ENCODE measurements at places on chromosomes 7 and 10.

DNA sequence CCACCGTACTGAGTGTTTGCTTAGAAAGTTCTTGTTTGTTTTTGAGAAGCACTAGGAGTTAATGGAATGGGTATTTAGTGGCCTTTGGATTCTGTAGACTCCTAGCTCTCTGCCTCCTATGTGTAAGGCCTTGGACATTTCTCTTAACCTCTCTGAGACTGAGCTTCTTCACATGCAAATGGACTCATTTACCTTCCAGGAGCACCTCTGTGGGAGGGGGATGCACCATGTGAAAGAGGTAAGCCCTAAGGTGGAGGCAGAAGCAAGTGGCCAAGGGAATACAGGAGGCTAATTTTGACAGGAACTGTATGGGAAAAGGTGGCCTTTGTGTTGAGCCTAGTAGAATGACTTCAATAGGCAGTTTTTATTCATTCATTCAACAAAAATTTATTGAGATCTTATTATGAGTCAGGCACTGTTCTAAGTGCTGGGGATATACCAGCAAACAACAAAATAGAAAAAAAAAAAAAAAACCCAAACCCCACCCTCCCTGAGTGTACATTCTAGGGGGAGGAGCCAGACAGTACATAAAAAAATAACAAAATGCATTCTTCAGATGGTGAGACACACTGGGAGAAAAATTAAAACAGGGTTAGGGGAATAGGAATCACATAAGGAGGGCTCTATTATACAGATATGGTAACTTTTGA is 9.2 kb upstream of the EPHA1 start:
- no peak for DNase-seq

DNA sequence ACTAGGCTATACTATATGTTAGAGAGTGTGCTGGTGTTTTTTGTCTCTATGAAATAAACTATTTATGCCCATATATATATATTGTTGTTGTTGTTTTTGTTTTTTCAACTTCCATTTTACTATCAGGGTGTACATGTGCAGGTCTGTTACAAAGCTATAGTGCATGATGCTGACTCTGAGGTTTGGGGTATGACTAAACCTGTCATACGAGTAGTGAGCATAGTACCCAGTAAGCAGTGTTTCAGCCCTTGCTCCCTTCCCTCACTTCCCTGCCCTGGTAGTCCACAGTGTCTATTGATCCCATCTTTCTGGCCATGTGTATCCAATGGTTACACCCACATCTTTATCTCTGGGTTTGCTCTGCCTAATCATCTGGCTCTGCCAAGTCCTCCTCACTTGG is 101.8 kb downstream of the FAS start:
- no peak for DNase-seq

- DNase-seq: no peak
Measured at GRCh38 chr7:33893377-33893776, 12.0 kb upstream of the BMPER start.

DNA sequence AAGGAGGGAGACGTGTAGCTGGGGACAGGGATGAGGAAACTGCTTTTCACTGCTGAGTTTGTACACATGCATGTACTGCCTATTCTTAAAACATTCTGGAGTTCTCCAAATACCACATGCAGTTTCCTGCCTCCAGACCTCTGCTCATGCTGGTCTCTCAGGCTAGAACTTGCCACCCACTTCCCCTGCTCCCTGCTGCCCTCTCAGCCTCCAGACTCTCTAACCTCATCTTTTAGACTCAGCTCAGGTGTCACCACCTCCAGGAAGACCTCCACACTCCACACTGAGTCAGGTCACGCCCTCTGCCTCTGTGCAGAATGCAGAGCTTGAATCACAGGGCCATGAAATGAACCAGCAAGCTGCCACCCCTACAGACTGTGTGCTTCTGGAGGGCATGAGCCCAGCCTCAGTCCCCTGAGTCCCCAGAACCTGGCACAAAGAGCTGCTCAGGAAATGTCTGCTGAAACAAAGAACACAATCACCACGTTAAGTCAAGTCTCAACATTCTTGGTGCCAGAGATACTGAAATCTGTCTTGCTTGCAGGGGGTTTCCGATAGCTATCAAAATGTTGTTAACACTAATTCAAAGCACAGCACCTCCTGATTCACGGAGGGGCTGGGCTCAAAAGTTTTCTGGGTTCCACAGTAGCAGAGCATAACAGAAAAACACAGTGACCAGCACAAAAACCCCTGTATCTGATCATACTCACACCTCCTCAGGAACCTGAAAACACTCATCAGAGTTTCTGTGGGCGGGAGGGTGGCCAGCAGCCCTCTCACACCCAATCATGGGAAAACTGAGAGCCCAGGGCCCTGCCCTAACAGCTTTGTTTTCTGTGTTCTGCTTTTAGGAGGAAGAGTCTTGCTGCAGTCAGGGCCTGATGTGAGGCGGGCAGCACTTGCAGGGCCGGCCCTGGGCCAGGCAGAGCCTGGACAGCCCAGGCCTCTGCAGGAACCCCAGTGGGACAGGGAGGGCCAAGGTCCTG is 21.1 kb downstream of the FAM53B start:
- DNase-seq: no peak

- no peak for DNase-seq
Measured at GRCh38 chr7:44076101-44076895, 6.0 kb downstream of the POLM start.

GRCh38 chr10:19024611-19025010 is 24.0 kb upstream of the MALRD1 start:
- DNase-seq: no peak

- DNase-seq: no peak
Measured at GRCh38 chr10:4662576-4663161, 163.3 kb upstream of the AKR1E2 start.

GRCh38 chr10:77296534-77297392 is 340.8 kb downstream of the KCNMA1 start:
- no peak for DNase-seq

- no peak for DNase-seq
Measured at GRCh38 chr10:78381107-78381506, 347.4 kb downstream of the RPS24 start.

- no peak for DNase-seq
Measured at GRCh38 chr7:155878250-155878649, 66.0 kb upstream of the SHH start.

GRCh38 chr7:131252976-131253375 is 74.7 kb upstream of the MKLN1 start:
- no peak for DNase-seq

DNA sequence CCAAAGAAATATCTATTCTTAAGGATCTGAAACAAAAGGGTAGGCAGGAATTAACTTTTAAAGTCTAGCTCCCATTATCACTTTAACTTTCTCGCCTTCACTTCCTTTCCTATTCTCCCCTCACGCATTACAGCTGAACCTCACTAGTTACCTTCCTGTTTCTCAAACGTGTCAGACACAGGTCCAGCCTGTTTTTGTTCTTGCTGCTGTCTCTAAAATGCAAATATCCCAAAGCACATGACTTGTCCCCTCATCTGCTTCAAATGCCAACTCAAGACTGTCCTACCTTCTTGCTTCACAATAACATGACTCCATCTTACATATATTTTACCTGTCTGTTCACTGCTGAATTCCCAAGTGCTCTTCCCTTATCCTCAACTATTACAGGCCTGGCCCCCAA is 17.6 kb downstream of the ZDHHC6 start:
- DNase-seq: no peak

DNA sequence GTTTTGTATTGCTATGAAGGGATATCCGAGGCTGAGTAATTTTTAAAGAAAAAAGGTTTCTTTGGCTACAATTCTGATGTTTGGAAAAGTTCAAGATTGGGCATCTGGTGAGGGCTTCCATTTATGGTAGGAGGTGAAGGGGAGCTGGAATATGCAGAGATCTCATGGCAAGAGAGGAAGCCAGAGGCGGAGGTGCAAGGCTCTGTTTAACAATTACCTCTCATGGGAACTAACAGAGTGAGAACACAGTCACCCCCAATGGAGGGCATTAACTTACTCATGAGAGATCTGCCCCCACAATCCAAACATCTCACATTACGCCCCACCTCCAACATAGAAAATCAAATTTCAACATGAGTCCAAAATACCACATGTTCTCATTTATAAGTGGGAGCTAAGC is 62.0 kb downstream of the AKR1D1 start:
- no peak for DNase-seq

DNA sequence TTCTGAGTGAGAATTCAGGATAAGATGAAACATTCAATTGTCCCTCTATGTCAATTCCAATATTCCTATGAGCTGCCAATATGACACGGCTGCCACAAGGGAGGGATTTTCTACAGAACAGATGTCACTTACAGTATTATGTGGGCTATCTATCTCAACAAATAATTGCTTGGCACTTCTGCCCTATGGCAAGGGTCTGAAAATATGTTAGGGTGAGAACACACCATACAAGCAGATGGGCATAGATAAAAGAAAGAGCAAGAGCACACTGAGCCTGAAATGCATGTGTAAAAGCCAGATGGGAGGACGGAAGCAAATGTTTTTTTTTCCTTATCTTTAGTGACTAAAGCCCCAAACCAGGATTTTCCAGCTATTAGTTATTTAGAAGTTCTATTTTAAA is 70.1 kb upstream of the TFEC start:
- no peak for DNase-seq

DNA sequence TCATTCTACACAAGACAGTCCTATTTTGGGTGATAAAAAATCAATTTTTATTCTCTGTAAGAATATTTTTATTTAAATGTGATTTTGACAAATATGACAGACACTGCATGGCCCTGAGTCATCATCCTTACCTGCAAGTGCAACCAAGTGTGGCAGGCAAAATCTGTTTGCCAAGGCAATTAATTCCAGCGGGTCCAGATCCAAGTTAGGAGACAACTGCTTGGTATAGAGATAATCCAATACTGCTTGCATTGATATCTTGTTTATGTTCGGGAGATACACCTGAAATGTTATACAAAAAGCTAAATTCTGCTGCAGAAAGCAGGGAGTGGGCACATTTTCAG is 66.2 kb downstream of the RHOBTB1 start:
- DNase-seq: no peak

- no peak for DNase-seq
Measured at GRCh38 chr7:135232720-135233119, 918 bp upstream of the STRA8 start.
